Ovary (tissue), 10 donors: ENCODE measurements at places on chromosomes 11 and 22. TPM values are rescaled to one million over a fixed set of nuclear protein-coding genes. Genes with fewer than 3 reads are reported as not detected.

HNRNPUL2 gene
- 11.0 TPM for total RNA-seq

SCO2 gene
- not detected for total RNA-seq

BAIAP2L2 gene
- 0.40 TPM for total RNA-seq

DNA sequence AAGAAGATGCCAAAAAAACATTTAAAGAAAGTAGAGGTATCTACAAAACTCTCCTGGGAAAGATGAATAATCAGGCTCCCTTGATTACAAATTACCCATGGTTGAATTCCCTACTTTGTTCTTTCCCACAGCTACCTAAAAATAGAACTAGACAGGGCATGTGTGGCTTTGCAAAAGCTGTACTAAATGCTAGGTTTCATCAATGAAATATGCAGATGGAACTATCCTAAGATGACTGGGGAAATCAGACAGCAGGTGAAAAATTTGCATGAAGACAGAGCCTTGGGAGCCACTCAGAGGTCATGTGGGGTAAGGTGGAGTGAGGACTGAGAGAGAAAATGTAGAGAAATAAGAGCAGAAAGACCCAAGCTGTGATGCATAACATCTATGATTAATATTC lies 14.7 kb downstream of the LAYN start:
- no peak for DNase-seq

DNA sequence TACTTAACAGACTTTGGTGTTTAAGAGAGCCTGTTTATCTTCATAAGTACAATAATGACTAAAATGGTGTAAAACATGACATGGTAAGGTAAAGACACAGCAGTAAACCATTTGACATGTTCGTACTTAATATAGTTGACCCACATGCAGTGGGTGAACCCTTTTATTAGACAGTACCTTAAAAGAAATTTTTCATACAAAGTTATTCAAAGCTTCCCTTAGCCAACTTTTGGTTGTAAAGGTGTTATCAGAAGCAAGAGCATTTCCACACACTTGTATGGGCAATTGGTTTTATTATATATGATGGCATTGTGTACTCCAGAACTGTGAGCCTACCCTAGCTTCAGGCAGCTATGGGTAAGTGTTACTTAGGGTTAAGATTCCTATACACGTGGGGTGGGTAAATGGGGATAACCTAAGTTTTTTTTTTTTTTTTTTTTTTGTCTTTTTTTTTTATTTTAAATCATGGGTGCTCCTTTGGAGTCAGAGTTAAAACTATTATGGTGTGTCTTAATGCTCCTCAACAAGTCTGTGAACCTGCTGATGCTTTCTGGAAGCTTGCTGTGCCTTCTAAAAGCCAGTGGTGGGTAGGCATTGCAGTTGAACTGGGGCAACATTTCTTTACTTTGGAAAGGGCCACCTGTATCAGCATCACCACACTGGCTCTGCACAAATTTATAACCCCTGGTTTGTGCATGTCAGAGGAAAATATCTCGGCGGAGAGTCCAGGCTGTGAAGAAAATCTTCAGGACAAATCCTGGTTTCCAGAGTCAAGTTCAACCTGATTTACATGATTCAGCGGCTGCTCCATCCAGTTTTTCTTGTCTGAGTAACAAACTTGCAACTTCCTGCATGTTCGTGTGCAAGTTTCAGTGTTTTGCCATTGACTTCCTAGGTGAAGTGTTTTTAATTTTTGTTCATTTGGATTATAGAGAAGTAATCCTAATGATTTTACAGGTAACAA lies 3.3 kb downstream of the PCF11 start:
- DNase-seq, result no peak

- no peak for DNase-seq
These were observed 37.1 kb downstream of the SVIP start for GRCh38 chr11:22792497-22792896.

- DNase-seq, result no peak
These were observed 60.5 kb downstream of the ENTHD1 start for GRCh38 chr22:39833093-39833492.

- DNase-seq, result no peak
These were observed 492.6 kb upstream of the CADM1 start for GRCh38 chr11:115996808-115997188.

DNA sequence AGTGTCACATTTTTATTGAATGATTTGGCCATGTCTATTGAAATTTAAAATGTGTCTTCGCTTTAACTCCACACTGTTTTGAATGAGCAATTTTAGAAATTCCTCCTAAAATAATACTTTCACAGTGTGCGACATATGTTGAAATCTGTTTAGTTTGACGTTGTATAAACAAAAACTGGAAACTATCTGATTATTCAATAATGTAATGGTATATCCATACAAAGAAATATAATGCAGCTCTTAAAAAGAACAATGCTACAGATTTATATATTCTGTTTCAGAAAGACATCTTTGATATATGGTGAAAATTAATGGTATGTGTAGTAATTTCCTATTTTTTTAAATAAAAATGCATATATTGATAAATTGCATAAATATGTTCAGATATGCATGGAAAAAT lies 268.7 kb upstream of the SORL1-AS1 start:
- no peak for DNase-seq

DNA sequence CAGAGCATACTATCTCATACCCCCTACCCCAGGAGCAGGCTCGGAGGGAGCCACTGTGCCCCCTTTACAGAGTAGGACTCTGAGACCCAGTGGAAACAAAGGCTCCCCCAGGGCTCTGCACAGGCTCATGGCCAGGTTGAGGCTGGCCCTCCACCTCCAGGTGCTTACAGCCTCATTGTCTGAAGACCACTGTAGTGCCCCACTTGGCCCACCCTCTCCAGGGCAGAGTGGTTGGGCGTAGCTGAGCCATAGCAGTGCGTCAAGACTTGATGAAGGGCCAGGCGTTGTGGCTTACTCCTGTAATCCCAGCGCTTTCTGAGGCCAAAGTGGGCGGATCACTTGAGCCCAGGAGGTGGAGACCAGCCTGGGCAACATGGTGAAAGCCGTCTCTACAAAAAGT lies 1.7 kb downstream of the ANKRD13D start:
- DNase-seq, result no peak

- no peak for DNase-seq
These were observed 53.7 kb upstream of the SPTBN2 start for GRCh38 chr11:66782726-66783125.

GRCh38 chr11:10899121-10899830 lies 41.4 kb upstream of the ZBED5 start:
- DNase-seq, result peak; percentile 54

GRCh38 chr11:18705651-18706281 lies 7.2 kb downstream of the TMEM86A start:
- peak; percentile 75 for DNase-seq
